ENCODE measurements at places on chromosomes 5 and 9. TPM values are rescaled to one million over a fixed set of nuclear protein-coding genes. Genes with fewer than 3 reads are reported as not detected.

DNA sequence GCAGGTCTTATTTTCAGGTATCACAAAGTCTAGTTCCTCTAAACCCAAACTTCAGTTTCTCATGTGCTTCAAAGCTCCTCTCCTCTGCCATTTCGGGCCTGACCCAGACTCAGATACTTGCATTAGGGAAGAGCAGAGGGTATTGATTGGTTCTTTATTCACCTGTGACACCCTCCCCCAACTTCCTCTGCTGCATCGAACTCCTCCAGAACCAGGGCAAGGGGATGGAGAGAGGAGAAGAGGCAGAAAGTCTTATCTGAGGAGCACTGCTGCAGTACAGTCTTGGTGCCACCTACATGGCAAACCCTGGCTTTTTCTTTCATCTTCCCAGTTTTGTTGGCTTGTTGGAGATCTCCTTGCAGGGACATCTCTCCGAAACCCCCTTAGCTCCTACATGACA, 96.0 kb upstream of the OSMR start:
- DNase-seq = no peak
- H3K27ac ChIP-seq = no peak overlapping the region
- H3K4me1 ChIP-seq = no peaks in the 10 kb centered on the region
- no peaks in the 10 kb centered on the region for H3K36me3 ChIP-seq

DNA sequence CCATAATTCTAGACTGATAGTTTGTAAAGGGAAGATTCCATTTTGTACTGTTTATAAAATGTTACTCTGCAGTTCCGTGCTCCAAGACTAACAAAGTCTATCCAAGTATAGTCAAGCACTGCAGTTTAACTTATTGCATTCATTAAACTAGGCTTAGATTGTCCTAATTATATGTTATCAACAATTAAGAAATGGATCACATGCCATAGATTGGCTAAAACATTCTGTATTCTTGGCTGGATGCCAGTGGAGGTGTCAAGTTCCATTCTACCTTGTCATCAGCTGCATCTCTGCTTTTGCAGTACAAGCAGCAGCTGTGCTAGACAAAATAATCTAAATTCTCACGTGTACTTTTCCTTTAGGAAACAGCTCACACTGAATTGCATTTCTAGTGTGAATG, 69.4 kb upstream of the MEF2C start:
- H3K36me3 ChIP-seq = no peaks in the 10 kb centered on the region
- no peaks in the 10 kb centered on the region for H3K27me3 ChIP-seq
- no peaks in the 10 kb centered on the region for H3K4me1 ChIP-seq

GRCh38 chr9:84339503-84339902, 1.1 kb downstream of the SLC28A3 start:
- DNase-seq = no peak
- H3K4me3 ChIP-seq = peak overlapping the region; percentile 5
- H3K27me3 ChIP-seq = no peaks in the 10 kb centered on the region

- H3K4me3 ChIP-seq = no peak overlapping the region
- DNase-seq = no peak
- H3K36me3 ChIP-seq = no peaks in the 10 kb centered on the region
- no peaks in the 10 kb centered on the region for H3K27me3 ChIP-seq
- no peaks in the 10 kb centered on the region for H3K4me1 ChIP-seq
These were observed 422.6 kb downstream of the MAN2A1 start for GRCh38 chr5:110112348-110112747.

DNA sequence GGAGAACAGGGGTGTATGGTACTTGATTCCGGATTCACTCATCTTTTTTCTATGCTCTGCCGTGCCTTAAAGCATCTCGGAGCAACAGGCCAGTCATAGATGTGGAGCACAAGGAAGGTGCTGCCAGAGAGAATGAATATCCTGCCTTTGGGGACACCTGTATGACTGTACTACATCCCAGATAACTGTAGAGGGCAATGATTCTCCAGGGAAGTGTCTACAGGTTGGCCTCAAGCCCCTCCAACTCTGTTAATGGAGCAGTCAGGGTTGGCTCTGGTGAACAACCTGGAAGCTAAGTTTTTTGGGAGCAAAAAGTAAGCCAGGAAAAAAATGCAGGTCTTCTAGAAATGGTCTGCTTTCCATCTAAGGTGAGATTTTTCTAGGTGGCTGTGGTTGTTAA, 71.0 kb downstream of the NREP start:
- no peak overlapping the region for H3K4me3 ChIP-seq
- peaks cover 15% of the 10 kb centered on the region for H3K4me1 ChIP-seq
- DNase-seq = no peak
- H3K27ac ChIP-seq = no peak overlapping the region
- H3K36me3 ChIP-seq = no peaks in the 10 kb centered on the region

Gene CRB2
- total RNA-seq = not detected

Gene PHPT1
- 21.9 TPM for total RNA-seq

Data from esophagus squamous epithelium (tissue), 5 donors.